Kidney tubule cell (primary cell): ENCODE measurements at places on chromosomes 13 and 19.

DNA sequence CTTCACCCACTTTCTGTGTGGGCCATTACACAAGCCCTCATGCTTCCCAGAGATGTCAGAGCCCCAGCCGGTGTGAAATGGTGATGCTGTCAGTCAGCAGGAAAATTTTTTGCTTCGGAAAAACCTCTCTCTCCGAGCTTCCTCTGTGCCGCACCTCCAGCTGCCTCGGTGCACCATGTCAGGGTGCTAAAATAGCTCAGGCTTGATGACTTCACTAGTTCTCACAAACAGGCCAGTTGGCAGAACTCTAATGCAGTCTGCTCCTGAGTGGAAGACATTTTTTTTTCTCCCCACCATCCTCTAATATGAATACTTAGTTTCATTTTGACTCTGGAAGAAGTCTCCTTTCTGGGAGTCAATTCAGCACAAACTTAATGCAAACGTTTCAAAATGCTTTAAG is 71.3 kb downstream of the KLF12 start:
- peak; percentile 66 for DNase-seq

GRCh38 chr19:3119071-3119595 is 16.7 kb upstream of the GNA15 start:
- DNase-seq = no peak

- no peak for DNase-seq
These were observed 725 bp downstream of the FAM124A start for GRCh38 chr13:51222686-51223559.

DNA sequence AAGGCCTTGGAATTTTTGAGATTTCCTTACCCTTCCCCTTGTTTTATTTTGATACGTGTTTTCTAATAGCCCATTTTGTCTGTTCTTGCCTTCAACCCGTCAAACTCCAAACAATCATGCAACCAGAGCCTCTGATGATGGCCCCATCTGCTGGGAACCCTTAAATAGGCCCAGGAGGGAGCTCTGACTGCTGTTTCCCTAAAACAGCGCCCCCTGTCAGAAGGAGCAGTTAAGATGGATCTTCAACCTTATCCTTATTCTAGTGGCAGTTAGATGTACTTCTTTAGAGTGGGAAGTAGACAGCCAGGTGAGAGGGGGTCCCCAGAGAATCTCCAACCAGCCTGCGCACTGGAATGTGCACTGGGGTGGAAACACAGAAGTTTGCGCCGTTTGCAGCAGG is 1031.0 kb upstream of the PCDH9 start:
- DNase-seq = no peak

DNA sequence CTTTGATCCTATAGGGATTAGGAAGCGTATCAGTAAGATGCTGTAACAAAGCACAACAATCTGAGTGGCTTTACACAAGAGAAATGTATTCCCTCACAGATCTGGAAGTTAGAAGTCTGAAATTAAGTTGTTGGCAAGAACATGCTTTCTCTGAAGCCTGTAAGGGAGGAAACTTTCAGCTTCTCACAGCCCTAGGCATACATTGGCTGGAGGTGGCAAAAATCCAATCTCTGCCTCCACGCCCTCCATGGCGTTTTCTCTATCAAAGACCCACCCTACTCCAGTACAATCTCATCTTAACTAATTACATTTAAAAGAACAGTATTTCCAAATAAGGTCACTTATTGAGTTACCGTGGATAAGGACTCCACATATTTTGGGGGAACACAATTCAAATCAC is 211.9 kb downstream of the TDRD3 start:
- DNase-seq = no peak
